ENCODE measurements at places on chromosomes 1 and 21.

- DNase-seq = no peak
These were observed 720 bp upstream of the TMCC2 start for GRCh38 chr1:205226868-205227583.

- DNase-seq = no peak
These were observed 104.8 kb downstream of the PSMG1 start for GRCh38 chr21:39078322-39079065.

- DNase-seq = no peak
These were observed 14.6 kb upstream of the GBP4 start for GRCh38 chr1:89213347-89213746.

DNA sequence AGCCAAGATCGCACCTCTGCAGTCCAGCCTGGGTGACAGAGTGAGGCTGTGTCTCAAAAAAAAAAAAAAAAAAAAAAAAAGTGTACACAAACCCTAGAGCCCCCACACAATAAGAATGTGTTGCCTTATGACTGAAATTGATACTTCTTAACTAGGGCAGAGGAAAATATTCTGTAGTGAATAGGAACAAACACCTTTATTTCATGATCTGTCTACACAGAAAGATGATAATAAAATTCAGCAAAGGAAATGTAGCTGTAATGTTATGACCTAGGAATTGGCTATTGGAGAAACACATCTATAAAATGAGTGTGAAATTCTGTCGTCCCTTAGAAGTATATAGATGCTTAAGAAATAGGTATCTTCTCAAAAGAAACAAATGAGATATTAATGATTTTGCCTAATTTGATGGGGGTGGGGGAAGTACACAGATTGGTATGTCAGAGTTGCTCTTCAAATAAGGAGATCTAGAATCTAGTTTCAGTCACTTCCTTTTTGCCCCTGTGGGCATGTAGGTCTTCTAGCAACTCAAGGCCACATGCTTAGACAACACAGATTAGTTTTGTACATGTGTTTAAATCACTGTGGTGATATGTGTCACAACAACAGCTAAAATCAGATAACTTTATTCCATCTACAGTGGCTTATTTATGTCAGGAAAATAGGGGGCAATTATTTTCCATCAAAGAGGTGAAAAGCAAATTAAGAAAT, 10.7 kb upstream of the GPR25 start:
- DNase-seq = no peak

DNA sequence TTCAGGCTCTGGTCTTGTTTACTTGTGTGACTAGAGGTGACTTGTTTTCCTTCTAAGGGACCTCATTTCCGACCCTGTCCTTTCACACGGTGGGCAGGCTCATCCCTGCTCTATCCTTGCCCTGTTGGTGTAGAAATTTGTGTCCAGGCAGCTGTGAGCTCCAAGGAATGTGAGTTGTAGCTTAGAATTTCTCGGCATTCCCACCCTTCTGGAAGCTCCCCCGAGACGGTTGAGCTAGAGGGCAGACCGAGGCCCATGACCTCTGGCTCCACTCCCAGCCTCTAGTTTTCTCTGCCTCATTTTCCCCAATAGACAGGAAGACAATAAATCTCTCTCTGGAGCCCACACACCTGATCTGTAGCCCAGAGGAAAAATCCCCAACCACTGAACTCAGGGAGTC, 100.9 kb downstream of the NAV1 start:
- no peak for DNase-seq

DNA sequence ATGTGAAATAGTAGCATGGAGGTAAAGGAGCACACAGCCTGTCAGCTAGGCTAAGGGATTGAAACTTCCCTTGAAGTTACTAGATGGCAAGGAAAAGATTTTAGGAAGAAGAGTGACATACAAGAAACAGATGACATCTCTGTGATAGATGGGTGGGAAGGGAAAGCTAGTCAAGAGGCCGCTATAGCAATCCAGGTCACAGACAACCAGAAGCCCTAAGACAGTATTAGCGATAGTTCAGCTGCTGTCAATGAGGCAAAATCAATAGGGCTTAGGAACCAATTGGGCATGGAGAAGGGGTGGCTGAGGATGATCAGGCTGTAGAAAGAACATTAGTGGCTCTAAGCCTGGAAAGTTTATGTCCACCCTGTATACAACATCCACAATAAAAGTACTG, 111.1 kb downstream of the GLUL start:
- no peak for DNase-seq

DNA sequence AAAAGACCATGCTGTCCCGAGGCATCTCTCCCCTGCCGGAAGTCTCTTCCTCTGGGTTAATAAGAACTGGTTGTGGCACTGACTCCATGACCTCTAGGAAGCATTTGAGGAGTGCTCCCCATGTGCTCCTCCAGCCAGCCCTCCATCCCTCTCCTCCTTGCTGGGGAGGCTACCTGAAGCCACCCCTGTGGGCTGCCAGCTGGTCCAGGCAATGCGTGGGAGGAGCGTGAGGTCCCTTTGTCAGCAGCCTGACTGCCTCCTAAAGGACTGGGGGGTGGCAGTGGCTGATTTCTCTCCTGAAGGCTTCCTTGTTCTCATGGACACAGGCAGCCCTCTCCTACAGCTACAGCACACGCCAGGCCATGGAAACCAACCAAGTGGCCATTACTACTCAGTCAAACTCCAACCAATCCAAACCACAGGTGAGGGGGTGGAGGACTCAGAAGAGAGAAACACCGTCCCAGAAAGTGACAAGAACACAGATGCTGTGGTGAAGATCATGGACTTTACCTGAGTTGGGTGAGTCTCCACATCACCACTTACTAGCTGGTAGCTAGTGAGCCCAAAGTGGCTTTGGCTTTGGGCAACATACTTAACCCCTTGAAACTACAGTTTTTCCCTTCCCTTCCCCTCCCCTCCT, 35.2 kb downstream of the NENF start:
- no peak for DNase-seq

GRCh38 chr1:18099026-18099425, 8.6 kb upstream of the IGSF21 start:
- no peak for DNase-seq

DNA sequence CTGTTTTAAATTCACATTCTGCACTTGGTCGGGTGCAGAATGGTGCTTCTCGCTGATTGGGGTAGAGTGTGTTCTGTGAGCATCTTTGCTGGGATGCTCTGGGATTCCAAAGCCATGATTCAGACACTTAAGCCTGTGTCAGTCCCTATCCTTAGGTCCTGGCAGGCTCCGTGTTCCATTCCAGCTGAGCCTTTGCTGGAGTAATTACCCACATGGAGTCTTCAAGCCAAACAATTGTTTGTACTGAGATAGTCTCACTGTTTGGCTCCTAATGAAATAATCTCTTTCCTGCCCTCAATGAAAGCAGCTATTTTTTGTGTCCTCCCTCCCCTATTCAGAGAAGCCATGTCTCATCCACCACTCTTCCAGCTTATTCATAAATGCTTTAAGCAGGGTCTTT, 18.7 kb downstream of the SMAP2 start:
- no peak for DNase-seq

GRCh38 chr1:170886460-170886859, 48.9 kb upstream of the MROH9 start:
- no peak for DNase-seq

DNA sequence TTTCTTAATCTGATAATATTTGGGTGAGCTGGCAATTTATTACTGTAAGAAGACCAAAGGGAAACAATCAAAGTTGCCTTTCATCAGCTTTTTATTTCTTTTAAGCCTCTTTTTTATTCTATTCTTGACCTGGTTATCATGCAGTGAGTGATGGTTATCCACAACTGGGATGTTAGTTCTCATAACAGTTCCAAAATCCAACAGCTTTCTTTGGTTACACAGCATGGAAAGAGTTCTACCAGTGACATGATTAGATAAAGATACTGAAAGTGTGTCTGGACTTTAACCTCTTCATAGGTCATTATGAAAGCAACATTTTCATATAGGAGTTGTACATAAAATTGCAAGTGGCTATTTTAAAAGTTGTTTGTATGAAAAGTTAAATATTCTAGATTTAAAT, 163.0 kb downstream of the SYT2 start:
- DNase-seq = no peak

- DNase-seq = no peak
These were observed 82.5 kb downstream of the C4BPA start for GRCh38 chr1:207186503-207186902.

DNA sequence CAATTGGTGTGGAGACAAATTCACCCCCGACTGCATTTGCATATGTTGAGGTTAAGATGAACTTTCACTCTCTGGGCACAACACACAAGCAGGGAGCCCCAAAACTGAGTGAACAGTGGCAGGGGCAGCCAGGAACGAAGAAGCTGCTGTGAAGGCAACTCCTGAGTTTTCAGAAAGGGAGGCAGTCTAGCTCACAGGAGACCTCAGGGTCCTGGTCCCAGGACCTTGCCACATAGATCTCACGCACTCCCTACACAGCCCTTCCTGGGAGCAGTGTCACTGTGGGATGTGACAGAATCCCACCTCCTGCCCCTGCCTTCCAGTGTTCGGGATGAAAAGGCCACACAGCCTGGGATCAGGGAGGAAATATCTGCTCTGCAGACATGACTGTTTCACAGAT, 60.9 kb downstream of the KCND3 start:
- DNase-seq = no peak

- DNase-seq = no peak
These were observed 226.6 kb downstream of the PRDM2 start for GRCh38 chr1:13926556-13926955.

DNA sequence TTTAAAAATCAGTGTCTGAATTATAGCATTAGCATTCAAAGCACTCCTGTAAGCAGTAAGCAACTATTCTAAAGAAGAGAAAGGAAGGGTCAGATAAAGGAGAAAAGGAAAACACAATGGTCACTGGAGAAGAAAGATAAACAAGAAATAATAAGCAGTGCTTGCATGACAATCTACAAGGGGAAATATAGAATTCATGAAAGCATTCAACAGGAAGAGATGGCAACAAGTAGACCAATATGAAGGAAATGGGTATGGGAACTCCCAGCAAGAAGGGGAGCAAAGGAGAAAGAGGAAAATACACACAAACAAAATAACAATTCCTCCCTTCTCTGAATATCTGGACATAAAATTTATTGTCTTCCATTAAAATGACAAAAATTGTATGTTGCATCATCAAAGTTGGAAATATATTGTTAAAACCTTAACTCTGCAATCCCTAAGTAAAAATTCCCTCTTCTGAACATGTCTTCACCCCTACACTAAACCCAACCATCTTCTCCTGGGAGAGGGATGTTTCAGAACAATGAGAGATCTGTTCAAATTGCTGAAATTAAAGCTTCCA, 206.3 kb upstream of the SAMSN1 start:
- DNase-seq = no peak

- DNase-seq = no peak
These were observed 203.0 kb downstream of the TOMM20 start for GRCh38 chr1:234925440-234926263.

GRCh38 chr1:30345491-30346130, 377.8 kb downstream of the MATN1 start:
- no peak for DNase-seq

GRCh38 chr21:33539616-33540015, 2.3 kb downstream of the GART start:
- no peak for DNase-seq

GRCh38 chr21:29301691-29302090, 3.0 kb downstream of the BACH1 start:
- DNase-seq = no peak

- DNase-seq = no peak
These were observed 3.1 kb downstream of the CNIH3 start for GRCh38 chr1:224619209-224619608.

- no peak for DNase-seq
These were observed 149.8 kb downstream of the PTPRC start for GRCh38 chr1:198788561-198789064.

DNA sequence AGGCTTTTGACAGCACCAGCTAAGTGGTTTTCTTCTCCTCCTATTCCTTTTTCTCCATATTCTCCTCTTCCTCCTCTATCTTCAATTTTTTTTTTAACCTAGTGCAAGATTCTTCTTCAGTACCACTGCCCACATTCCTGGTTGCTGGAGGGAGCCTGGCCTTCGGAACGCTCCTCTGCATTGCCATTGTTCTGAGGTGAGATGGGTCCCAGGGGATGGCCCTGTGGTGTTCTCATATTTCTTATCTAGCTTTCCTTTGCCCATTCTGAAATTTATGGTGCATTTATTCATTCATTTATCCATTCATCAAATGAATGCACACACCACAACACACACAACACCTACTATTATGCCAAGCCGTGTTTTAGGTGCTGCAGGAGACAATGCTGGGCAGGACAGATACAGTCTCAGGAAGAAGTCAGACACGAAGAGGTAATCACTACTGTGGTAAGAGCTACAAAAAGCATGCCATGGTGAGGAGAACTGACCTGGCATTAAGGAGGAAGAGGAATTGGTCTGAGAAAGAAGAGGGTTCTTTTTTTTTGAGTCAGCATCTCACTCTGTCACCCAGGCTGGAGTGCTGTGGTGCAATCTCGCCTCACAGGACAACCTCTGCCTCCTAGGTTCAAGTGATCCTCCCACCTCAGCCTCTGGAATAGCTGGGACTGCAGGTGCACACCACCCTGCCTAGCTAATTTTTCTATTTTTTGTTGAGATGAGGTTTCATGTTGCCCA, 47.5 kb upstream of the TDRD10 start:
- no peak for DNase-seq

DNA sequence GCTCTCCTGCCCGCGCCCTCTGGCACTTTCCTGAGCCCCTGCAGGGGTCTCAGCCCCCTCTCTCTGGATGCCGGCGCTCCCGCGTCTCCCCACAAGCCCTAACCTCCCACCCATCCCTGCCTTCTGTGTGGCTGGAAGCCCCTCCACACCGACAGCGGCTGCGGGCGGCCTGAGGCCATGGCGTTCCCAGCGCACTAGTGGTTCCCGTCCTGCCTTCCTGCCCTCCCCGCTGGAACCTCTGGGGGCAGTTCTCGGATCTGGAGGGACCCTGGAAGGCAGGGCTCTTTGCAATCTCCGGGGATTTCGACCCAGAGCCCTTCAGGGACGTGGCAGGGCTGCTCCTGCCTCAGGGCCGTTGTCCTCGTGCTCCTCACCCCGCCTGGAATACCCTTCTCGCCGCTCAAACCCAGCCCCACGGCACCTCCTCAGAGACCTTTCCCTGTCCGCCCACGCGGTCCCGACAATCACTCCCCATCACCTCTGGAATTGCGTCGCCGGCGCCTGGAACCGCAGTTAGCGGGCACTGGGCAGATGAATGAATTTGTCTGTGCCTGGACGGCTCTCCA, 493 bp upstream of the ESPN start:
- no peak for DNase-seq

DNA sequence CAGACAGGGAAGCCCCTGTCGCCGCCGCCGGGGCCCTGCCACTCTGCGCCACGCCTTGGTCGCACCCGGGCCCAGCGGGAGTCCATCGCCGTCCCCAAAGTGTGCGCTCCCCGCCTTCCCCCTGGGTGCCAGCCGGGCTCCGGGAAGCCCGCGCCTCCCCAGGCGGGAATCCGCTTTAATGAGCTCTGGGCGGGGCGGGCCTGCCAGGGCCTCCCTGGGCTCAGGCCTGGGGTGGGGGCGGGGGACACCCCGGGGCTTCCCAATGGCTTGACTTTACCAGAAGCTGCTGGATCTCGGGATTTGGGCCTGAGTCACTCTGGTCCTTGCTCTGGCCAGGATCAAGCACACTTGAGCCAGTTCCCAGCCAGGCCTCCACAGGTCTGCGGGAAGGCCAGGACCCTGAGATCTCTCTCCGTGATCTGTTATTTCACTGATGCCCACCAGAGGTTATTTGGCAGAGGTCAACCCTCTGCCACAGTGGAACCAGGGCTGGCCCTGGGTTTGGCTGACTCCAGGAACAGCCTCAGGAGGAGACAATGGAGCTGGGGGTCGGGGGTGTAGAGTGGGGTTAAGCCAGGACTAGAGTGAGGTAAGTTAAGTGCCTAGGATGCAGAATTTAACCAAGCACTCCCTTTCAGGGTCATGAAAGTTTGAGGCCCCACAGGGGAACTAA, 178.4 kb upstream of the EDN2 start:
- DNase-seq = no peak

- no peak for DNase-seq
These were observed 133.4 kb downstream of the SYT2 start for GRCh38 chr1:202576816-202577215.
